ENCODE measurements at places on chromosomes 13 and 19.

DNA sequence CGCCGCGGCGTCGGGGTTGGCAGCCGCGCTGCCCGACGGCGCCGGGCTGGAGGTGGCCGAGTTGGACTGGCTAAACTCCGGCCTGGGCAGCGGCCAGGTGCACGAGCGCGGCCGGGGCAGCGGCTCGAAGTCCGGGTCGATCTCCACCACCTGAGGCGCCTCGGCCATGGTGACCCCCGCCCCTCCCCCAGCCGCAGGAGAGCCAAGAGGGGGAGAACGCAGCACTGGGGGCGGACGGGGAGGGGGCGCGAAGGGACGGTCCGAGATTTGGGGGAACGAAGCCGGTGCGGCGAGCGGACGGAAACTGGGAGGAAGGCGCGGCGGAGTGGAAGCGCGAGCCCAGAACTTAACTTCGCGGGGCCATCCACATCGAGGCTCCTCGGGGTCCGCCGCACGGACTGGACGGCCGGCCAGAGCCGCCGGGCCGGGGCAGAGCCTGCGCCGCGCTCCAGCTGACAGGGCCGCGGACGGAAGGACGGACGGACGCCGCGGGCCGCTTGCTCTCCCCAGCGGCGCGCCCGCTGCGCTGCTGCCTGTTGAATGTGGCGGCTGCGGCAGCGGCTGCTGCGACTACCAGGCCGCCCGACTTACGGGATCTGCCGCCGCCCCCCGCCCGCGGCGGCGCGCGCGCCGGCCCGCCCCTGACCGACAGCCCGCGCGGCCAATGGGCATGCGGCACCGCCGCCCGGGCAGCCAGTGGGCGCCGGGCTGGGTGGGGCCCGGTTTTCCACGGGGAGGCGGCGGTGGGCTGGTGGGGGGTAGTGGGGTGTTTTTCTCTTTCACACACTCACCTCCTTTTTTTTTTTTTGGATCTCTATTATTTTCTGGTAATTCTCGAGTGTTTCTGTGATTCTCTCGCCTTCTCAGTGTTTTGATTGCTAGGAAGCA lies at the start of gene FOXO1:
FOXO1 (minus strand) TSS at position 597 of the 888 bp plus-strand sequence; CDS start at position 168, 429 bp downstream.
- DNase-seq = peak; percentile 71

DNA sequence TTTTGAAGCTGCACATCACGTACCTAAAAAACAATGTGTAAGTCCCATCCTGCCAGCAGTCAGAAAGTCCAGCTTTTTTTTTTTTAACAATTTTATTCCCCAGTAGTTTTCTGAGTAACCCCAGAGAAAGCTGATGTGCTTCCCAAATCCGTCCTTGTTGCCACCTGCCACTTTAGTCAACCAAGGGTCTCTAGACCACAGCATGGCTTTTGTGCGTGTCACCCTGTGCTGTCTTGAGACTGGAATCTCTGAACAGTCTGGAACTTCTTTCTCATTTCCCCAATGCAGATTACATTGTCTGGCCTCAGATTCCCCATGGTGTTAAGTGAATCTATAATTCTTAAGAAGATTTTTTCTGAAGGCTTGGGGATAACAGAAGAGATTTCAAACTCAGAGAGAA lies 289.2 kb upstream of the KLF12 start:
- DNase-seq = no peak

DNA sequence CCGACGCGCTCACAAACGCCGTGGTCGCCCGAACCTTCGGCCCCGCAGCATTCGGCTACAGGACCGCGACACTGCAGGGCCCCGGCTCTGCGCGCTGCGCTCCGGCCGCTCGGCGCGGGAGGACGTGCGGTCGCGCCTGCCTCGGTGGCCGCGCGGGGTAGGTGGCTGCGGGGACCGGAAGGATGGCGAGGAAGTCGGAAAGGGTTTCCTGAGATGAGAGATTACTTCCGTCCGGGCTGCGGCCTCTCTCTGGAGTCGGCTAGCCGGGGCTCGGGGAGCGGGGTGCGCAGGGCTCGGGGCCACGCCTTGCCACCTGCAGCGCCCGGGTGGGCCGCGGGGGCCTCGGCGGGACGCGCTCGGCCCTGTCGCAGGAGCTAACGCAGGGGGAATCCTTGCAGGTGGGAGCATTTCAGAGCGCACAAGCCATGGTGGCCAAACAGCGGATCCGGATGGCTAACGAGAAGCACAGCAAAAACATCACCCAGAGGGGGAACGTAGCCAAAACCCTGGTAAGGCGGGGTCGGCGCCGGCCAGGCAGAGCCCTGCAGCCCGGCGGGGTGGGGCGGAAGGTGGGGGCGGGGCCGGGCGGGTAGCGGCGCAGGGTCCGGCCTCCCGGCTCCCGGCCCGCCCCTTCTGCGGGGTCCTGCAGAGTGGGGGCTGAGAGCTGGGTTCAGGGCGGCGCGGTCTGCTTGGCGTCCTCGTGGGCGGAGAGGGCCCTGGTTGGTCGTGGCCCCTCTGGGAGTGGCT lies at the start of gene SERP2:
SERP2 (plus strand) TSS at position 224 of the 747 bp plus-strand sequence; CDS start at position 426, 202 bp downstream.
- no peak for DNase-seq

DNA sequence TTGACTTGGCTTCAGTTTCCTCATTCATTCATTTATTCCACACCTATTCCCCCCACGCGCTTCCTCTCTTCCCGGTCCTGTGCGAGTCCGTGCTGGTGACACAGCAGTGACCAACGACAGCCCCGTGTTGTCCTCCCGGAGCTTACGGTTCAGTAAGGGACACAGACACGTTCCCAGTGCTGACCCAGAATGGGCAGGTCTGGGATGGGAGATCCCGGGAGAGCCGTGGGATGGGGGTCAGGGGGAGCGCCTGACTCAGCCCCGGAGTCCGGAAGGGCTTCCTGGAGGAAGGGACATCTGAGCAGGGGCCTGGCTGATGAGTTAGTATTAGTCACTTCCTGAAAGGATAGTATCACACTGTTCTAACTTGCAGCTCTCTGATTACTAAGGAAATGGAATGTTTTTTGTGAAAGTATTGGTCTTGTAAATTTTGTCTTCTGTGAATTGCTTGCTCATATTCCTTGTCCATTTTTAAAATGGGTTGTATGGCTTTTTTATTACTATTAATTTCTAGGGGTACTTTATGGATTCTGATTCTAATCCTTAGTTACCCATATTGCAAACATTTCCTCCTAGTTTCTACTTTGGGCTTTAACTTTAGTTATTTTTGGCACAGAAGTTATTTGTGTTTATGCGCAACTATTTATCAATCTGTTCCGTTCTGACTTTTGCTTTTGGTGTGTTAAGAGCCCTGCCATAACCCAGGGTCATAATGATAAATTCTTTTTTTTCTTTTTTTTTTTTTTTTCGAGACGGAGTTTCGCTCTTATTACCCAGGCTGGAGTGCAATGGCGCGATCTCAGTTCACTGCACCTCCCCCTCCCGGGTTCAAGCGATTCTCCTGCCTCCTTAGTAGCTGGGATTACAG lies 708 bp upstream of the ERCC1 start:
- DNase-seq = no peak

- no peak for DNase-seq
Observed at GRCh38 chr19:40594657-40595091, 6.5 kb upstream of the LTBP4 start.

GRCh38 chr19:6198896-6199239 lies 63.4 kb downstream of the ACSBG2 start:
- DNase-seq = no peak

- no peak for DNase-seq
Observed at GRCh38 chr13:92097337-92097903, 699.0 kb downstream of the GPC5 start.

- no peak for DNase-seq
Observed at GRCh38 chr19:18051887-18052286, 34.8 kb downstream of the IL12RB1 start.

GRCh38 chr13:22214184-22214583 lies 543.3 kb downstream of the FGF9 start:
- DNase-seq = no peak

- no peak for DNase-seq
Observed at GRCh38 chr13:113016526-113017295, 47.7 kb downstream of the MCF2L start.

DNA sequence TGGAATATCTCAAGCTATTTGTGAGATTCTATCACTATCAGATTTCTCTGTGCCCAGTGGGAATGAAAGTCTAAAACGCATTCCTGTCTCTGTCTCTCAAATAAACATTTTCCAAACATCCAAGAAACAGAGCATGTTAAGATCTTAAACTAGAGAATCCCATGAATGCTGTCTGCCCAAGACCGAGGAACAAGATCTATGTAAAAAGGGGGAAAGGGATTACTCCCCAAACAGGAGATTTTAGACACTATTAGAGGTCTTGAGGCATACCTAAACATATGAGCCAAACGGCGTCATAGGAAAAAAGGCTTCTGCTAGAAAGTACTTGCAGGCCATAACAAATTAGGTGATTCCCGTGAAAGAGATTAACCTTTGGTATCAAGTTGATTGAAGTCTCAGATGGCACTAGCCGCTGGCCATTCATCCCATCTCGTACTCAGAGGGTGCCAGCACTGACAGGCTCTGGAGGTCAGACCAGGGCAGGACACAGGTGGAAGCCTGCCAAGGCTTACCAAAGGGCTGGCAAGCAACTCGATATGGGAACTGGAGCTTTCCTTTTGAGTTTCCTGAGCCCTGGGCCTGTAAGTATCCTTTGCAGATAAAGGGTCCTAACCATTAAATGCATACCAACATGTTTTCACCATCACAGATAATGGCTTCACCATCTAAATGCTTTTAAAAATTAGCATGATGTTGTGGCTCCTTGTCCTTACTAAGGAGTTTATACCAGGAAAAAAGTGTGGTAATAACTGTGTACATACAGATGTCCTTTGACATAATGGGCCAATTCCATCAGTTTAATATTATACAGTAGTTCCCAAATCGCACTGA lies 225.2 kb downstream of the FOXO1 start:
- no peak for DNase-seq

GRCh38 chr13:30859326-30859725 lies 46.7 kb upstream of the MEDAG start:
- no peak for DNase-seq

DNA sequence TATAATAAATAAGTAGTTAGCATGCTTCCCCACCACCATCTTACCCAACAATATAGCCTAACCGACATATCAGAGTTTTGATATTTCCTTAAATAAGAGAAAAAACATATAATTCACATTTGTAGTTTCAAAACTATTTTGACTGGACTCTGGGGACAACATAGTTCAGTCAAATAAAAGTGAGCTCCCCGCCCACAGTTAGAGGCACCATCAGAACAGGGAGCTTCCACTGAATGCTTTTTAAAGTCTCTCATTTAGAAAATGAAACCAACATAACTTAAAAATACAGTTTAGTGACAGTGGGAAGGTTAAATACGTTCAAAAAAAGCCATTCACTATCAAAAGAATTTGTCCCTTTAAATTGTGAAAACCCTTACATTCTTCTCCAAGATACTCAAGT lies 92.8 kb downstream of the EPSTI1 start:
- DNase-seq = no peak

DNA sequence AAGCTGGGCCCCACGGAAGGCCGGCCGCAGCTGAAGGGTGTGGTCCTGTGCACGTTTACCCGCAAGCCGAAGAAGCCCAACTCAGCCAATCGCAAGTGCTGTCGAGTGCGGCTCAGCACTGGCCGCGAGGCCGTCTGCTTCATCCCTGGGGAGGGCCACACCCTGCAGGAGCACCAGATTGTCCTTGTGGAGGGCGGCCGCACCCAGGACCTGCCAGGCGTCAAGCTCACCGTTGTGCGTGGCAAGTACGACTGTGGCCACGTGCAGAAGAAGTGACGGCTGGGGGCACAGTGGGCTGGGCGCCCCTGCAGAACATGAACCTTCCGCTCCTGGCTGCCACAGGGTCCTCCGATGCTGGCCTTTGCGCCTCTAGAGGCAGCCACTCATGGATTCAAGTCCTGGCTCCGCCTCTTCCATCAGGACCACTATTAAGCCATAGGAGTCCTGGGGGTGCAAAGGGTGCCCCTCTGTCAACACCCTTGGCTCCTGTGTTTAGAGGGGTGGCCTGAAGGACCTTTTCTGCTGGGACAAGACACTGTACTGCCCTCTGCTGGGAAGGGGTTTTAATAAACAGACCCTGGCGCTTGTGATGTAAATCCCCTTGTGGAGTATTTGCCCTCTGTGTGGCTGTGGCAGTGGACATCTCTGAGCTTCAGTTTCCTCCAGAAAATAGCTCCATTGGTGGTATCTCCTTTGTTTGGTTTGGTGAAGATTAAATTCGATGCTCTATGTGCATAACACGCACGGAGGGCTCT lies 1.9 kb downstream of the MRPS12 start:
- no peak for DNase-seq

- no peak for DNase-seq
Observed at GRCh38 chr13:77981281-77981881, 62.8 kb upstream of the EDNRB start.

DNA sequence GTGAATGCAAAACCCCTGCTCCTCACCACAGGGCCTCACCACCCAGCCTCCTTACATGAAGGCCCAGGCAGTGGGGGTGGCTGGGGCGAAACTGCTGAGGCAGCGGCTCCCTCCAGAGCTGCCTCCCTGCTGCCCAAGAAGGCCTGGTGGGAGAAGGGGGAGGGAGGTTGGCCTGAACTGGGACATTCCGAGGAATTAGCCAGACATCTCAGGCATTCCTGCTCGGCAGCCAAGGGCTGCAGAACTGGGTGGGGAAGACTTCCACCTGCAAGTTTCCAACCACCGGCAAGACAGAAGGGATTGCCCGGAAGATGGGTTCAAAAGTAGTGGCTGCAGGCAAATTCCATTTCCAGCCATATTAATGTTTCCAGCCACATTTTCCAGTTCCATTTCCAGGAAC lies 2.3 kb upstream of the PSPN start:
- DNase-seq = no peak

- no peak for DNase-seq
Observed at GRCh38 chr19:482186-483041, 13.9 kb upstream of the MADCAM1 start.

GRCh38 chr19:977058-977464 lies 7.1 kb upstream of the WDR18 start:
- no peak for DNase-seq

- DNase-seq = no peak
Observed at GRCh38 chr19:51702825-51703574, 9.9 kb downstream of the SPACA6 start.

DNA sequence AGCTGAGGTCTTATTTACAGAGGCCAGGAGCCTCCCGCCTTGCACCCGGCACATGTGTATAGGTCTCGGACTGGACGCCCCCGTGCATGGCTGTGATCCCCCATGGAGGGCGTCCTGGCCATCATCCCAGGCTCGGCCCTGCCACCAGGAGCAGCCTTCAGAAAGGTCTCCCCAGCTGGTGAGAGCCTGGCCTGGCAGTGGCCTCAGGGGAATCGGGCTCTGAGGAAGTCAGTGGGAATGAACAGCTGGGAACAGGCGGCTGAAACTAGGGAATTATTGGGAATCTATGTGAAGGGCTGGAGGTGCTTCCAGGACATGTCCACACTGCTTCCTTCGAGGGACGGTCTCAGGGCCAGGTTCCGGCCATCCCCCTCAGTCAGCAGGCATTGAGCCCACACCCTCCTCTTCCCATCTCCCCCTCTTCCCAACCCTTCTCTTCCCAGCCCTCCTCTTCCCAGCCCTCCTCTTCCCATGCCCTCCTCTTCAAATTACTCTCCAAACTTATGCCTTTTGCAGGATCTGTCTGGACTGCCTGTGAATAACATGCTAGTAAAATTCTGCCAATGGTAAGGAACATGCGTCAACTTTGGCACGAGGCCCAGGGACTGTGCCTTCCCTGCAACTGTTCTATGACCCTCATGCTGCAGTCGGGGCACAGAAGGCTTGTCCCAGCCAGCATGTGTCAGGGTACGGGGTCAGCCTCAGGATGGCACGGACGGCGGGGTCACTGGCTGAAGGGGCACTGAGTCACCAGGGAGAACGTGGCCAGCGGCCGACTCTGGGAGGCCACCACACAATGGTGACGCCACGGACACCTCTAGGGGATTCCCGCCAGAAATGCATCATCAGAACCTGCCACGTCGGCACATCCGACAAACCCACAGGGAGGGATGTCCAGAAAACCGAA lies 24.2 kb upstream of the C13orf46 start:
- DNase-seq = no peak

- no peak for DNase-seq
Observed at GRCh38 chr19:48746738-48747575, at the start of gene IZUMO1. Gene IZUMO1 (minus strand): TSS chr19:48746909. CDS start chr19:48745859, 1,050 bp downstream.
